Caudate nucleus (tissue), 63 donors: ENCODE measurements at places on chromosomes 1 and 21.

DNA sequence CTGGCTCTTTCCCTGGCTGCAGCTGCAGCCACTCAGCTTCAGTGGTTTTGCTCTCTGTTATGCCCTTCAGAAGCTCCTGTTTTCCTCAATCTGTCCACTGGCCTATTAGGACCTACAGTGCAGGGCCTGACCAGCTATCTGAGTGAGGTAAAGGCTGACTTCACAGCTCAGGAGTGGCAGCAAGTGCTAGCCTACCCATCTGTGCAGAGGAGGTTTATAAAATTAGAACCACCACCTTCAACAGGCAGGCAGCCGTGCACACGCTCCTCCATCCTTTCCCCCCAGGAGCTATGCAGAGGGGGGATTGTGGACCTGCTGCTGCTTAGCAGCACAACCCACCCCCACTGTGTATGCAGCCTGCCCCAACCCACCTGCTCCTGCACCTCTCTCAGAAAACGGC lies 8.3 kb downstream of the ADAR start:
- no peak for DNase-seq

GRCh38 chr1:31243501-31244286 lies 4.0 kb upstream of the NKAIN1 start:
- DNase-seq = no peak

GRCh38 chr1:26434161-26434752 lies 2.1 kb downstream of the DHDDS start:
- no peak for DNase-seq

DNA sequence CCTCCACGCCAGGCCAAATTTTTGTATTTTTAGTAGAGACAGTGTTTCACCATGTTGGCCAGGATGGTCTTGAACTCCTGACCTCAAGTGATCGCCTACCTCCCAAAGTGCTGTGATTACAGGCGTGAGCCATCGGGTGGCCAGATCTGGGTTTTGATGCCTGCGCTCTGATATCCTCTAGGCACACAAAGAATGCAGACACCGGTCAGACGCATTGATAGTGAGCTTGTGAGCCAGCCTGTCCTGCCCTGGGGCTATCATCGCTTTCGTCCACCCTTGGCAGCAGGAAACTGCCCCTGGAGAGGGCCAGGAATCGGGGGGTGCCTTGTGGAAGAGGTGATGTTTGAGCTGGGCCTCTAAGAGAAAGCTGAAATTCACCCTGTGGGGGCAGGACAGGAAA lies 4.0 kb downstream of the FBLIM1 start:
- DNase-seq = no peak

DNA sequence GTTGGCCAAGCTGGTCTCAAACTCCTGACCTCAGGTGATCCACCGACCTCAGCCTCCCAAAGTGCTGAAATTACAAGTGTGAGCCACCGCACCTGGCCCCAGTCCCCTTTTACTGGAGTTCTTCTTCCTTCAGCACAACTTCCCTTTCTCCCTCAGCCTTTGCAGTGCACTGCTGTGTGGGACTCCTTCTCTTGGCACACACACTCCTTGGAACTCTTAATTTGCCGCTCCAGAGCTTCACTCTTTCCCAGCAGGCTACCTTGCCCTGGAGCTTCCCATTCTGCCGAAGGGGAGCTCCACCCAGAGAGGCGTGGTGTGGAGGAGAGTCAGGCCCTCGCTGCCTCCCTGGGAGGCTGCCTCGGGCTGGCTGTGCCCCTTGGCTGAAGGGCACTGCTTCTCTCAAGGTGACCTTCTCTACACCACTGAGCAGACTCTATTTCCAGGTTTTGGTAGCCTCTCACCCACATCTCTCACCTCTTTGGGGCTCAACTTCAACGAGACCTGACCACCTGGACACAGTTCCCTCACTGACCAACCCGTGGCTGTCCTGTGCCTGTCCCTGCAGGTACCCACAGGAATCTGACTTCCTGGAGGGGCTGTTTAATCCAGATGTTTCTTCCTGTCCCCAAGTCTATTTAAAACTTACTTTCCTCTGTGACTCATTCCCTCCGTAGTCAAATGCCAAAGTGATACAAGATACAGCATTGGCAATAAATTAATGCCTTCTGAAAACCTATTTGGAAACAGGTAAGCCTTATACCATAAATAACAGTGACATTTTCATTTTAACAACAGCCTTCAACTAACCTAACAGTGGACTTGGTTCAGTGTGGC lies 227.3 kb upstream of the KIAA0040 start:
- DNase-seq = no peak
